ENCODE measurements at places on chromosomes 12 and 14.

DNA sequence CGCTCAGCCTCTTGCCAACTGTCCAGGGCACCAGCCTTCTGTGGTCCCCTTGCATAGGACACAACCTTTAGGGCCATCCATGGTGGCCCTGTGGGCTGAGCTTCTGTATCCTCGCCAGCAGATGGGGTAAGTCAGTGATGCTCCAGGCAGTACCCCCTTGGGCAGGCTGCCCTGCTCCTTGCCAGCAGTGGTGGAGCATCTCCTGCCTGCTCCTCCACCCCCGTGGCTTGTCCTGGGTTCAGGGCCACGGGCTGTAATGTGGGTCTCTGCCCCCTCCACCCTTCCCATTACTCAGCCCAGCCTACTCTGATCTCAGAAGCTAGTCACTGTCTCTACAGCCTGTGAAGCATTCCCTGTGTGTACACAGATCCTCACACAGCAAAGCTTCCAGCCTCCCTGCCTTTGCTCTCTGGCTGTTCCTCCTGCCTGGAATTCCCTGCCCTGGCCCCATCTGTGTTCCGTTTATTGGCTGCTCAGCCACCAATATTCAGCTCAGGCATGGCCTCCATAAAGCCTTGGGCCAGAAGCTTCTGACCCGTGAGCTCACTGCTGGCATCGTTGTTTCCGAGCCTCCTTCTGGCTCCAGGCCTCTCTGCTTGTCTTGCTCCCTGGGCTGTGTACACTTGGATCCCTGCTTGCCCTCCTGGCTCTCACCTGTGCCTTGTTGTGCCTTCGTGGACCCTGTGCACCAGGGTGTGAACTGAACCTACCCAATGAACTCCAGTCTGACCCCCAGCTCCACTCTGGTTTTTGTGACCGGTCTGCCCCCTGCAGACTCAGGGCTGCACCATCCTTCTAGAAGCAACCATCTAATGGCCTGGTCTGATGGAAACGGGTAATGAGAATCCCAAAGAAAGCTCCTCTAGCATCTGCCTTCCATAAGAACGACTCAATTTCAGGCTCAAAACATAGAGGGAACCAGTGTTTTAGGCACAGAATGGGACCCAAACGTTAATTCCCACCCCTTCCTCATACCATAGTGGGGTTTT is 177.0 kb upstream of the PRMT8 start:
- peak; percentile 75 for DNase-seq

- no peak for DNase-seq
Measured at GRCh38 chr14:92553438-92553837, 39.9 kb downstream of the RIN3 start.

- DNase-seq: no peak
Measured at GRCh38 chr14:90569201-90569600, 172.4 kb downstream of the CALM1 start.

- no peak for DNase-seq
Measured at GRCh38 chr14:102236026-102236425, 68.9 kb downstream of the MOK start.

- no peak for DNase-seq
Measured at GRCh38 chr14:74510959-74511409, 17.4 kb downstream of the ISCA2 start.

GRCh38 chr12:57268264-57268663 is 17.3 kb upstream of the STAC3 start:
- DNase-seq: peak; percentile 67

GRCh38 chr12:1656902-1657301 is 27.9 kb downstream of the WNT5B start:
- DNase-seq: peak; percentile 64

DNA sequence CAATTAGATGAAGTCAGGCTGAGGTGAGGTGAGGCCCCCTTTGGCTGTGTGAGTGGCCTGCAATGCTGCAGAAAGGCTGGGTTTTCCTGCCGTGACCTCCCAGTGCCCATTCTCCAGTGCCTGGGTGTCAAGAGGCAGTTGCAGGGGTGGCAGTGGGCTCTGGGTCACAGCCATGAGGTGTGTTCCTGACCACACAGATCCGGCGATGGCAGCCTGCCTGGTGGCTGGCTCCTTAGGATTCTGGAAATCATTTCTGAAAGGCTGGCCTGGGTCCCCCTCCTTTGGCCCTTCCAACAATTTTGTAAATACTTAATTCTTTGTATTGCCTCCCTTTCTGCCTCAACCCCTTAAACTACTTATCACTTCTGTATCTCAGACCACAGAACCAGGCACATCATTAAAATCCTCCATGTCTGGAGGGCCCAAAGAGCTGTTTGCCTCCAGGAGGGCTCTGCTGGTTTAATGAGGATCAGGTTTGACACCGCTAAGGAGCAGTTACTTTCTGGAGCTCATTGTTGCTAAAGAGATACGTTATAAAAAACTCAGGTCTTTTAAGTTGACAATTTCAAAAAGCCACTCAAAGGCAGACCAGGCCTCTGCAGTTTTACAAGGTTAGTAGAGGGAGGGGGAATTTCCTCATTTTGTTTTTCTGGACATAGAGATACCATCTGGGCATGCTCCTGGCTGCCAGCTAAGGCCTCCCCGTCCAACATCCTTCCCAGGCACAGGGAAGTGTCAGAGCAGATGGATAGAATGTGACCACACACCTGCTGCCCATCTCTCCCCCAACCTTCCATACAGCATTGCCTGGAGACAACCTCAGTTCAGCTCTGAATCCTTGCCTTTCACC is 204.4 kb downstream of the FOXN3 start:
- no peak for DNase-seq

DNA sequence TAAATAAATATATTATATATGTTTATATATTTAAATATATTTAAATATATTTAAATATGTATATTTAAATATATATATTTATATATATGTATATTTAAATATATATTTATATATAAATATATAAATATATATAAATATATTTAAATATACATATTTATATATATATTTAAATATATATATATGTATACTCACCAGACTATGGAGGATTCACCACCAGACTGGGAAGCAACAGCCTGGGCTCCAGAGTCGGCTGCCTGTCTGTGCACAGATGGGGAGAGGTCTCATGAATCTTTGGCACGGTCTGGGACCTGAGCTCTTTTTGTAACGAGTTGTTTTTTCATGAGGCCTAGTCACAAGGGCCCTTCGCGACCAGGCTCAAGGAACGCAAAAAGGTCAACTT is 21.3 kb downstream of the NOC4L start:
- no peak for DNase-seq

DNA sequence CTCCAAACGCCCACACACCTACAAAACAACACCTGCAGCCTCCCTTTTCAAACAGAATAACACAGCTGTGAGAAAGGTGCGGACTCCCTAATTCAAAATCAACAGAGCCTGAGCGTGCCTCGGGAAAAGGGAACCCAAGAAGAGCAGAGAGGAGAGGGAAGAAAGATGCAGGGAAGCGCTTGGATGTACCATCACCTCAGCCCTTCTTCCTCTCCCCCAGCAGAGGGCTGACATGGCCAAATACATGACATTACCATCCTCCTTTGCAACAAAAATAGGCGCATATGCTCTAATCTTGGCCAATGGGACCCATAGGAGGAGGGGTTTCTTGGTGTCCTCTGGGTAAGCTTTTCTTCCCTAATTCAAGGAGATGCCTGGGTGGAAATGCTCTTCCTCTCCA is 78.0 kb downstream of the CPSF2 start:
- no peak for DNase-seq

GRCh38 chr14:85766295-85766694 is 236.4 kb downstream of the FLRT2 start:
- no peak for DNase-seq

DNA sequence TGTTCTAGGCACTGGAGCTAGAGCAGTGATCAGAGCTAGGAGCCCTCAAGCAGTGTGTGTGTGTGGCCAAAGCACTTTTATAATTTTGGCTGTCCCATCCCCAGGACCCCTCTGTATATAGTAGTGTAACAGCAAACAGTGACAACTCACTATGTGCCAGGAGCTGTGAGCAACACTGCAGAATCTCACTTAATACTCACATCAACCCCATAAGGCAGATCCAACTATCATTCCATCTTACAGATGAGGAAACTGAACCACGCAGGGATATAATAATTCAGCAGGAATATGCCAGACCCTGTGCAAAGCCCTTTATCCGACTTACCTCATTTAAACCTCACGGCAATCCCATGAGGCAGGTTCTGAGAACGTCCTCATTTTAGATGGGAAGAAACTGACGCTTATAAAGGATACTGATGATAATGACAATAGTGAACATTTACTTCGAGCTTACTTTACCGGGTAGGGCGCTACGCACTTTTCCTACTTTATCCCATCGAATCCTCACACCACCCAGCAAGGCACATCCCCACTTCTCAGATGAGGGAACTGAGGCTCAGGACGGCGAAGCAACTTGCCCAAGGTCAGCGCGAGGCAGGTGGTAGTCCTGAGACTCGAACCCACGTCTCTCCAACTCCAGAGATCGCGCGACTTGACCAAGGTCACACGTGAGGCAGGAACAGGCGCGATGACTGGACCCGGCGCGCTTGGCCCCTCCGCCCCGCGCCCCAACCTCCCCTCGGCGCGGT is 687 bp downstream of the RAB35 start:
- DNase-seq: peak; percentile 44

GRCh38 chr12:19893514-19893913 is 454.2 kb downstream of the AEBP2 start:
- no peak for DNase-seq

GRCh38 chr14:22530127-22530526 is 58.9 kb downstream of the DAD1 start:
- DNase-seq: no peak

DNA sequence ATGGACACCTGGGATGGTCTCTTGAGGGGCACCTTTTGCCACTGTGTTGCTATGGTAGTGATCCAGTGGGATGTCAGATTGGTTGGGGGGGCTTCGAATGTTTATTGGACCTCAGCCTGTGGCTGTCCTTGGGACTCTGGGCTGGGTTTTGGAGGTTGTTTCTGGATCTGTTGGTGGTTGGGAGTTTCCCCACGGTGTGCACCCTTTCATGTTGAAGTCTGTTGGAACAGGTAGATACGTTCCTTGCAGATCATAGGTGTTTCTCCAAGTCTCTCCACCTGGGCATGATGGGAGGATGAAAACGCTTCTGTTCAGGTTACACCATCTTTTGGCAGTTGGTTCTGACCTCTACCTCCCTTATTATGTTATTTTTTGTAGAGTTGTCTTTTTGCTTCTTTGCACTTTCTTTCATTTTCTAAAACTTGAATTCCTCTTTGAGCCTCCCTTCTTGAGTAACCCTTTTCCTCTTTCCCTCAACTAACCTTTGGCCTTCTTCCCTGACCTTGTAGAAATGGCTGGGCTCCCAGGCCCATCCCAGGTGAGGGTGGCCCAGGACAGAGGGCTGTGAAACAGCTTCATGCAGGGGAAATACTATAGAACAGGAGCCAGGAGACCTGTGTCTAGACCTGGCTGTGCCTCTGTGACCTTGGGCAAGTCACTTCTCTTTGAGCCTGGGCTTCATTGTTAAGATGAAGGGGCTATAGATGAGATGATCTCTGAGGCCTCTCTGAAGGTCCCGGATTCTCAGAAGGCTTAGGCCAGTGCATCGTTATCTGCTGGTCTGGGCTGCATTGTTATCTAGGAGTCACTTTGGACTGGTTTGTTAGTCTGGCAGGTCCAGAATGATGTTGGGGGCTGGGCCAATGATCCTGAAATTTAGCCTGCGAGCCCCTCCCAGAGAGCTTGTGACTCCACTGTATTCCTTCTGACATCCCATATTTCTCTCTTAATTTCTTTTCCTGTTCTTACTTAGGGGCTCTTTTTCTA is 2.0 kb downstream of the ATN1 start:
- DNase-seq: no peak

GRCh38 chr14:72420749-72421474 is 473.0 kb downstream of the DPF3 start:
- peak; percentile 84 for DNase-seq

- no peak for DNase-seq
Measured at GRCh38 chr12:2548081-2548480, 246.7 kb upstream of the FKBP4 start.

- DNase-seq: no peak
Measured at GRCh38 chr14:88516861-88517357, 37.9 kb downstream of the PTPN21 start.

DNA sequence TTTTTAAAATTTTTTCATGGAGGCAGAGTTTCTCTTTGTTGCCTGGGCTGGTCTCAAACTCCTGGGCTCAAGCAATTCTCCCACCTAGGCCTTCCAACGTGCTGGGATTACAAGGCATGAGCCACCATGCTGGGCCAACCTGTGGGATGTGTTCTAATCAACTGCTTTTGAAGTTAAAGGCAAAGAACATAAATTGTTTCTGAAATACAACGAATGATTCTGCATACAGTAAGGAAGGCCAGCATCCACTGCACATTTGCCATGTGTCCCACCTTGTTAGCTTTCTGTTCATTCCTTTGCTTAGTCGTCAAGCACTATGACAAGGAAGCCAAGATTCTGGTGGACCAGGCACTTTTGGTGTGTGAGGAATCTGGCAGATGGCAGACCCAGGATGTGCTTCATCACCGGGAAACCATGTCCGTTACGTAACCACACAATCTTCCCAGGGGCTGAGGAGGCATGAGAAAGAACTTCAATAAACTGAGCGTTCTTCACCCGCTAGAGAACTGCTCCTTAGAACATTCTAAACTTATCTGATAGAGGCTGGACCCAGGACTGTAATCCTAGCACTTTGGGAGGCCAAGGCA is 24.5 kb downstream of the MOK start:
- DNase-seq: no peak

DNA sequence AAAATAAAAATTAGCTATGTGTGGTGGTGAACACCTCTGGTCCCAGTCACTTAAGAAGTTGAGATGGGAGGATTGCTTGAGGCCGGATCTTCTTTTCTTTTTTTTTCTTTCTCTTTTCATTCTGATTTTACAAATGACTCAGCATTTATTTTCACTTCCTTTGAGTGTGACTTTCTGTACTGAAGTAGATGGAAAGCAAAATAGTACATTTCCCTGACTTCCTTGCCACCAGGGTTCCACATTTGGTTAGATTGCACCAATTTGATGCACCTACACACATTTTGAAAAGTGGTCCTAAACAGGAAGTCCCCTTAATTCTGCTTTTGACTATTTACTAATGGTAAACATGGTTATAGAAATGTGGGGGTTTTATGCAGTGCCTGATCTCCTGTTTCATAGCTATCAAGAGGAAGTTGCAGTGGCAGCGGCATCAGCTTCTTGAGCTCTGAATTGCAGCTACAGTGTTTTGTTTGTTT is 13.0 kb upstream of the LEMD3 start:
- DNase-seq: no peak

- no peak for DNase-seq
Measured at GRCh38 chr14:104583424-104584306, 4.1 kb downstream of the C14orf180 start.

GRCh38 chr14:64137657-64138290 is 156.4 kb downstream of the ESR2 start:
- DNase-seq: peak; percentile 7

- DNase-seq: no peak
Measured at GRCh38 chr12:88328090-88328489, 186.0 kb downstream of the TMTC3 start.
